ENCODE measurements at places on chromosomes 11 and 22.
A peak's percentile ranks its signal among the peaks of the same experiment; 100 is the strongest.

DNA sequence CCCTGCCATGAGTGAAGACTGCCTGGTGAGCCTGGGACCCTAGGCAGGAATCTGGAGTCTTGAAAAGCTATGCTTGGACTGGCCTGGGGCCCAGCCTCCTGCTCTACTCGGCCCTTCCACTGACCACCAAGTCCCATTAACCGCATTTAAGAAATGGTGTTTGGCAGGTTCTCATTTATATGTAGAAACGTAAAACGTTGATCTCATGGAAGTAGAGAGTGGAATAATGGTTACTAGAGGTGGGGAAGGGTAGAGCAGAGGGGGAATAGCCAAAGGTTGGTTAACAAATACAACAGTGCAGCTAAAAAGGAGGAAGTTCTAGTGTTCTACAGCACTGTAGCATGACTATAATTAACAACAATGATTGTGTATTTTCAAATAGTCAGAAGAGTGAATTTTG lies 72.9 kb upstream of the EED start:
- no peak for DNase-seq

DNA sequence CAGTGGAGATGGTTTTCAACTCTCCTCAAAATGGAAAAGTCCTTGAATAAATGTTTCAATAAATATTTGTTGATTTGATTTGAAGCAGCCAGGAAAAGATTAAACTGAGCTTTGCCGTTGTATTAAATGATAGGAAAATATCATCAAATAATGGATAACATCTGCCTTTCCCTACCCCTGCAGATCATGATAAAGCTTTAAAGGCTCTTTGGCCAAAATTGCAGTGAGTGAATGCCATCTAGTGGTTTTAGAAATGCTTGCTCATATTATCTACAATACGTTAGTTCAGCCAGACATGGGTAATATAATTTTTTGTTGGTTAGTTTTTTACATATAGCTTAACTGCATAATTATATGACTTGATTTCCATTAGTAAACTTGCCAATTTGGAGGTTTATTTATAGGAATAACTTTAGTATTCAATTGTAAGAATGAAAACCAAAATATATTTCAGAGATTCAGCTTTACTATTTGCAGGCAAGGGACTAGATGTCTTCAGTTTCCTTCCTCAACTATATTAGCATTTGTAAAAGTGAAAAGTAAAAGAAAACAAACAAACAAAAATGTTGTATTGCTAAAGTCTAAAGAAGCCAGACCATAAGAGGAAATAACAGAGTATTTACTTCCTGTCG lies 159.2 kb downstream of the MSANTD4 start:
- no peak for DNase-seq

GRCh38 chr11:98732947-98733346 lies 287.8 kb upstream of the CNTN5 start:
- no peak for DNase-seq

GRCh38 chr22:23113847-23114720 lies 27.7 kb downstream of the RSPH14 start:
- no peak for DNase-seq

GRCh38 chr11:20464518-20464917 lies 77.0 kb downstream of the PRMT3 start:
- no peak for DNase-seq

GRCh38 chr11:122811721-122812120 lies 26.6 kb upstream of the CRTAM start:
- DNase-seq: no peak

DNA sequence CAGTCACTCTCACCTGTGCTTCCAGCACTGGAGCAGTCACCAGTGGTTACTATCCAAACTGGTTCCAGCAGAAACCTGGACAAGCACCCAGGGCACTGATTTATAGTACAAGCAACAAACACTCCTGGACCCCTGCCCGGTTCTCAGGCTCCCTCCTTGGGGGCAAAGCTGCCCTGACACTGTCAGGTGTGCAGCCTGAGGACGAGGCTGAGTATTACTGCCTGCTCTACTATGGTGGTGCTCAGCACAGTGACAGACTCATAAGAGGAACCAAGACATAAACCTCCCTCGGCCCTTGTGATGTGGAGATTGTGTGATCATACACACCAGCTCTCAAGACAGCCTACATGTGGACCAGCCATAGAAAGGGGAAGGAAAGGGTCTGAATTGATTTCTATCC lies 113.3 kb downstream of the ZNF280B start:
- DNase-seq: no peak

DNA sequence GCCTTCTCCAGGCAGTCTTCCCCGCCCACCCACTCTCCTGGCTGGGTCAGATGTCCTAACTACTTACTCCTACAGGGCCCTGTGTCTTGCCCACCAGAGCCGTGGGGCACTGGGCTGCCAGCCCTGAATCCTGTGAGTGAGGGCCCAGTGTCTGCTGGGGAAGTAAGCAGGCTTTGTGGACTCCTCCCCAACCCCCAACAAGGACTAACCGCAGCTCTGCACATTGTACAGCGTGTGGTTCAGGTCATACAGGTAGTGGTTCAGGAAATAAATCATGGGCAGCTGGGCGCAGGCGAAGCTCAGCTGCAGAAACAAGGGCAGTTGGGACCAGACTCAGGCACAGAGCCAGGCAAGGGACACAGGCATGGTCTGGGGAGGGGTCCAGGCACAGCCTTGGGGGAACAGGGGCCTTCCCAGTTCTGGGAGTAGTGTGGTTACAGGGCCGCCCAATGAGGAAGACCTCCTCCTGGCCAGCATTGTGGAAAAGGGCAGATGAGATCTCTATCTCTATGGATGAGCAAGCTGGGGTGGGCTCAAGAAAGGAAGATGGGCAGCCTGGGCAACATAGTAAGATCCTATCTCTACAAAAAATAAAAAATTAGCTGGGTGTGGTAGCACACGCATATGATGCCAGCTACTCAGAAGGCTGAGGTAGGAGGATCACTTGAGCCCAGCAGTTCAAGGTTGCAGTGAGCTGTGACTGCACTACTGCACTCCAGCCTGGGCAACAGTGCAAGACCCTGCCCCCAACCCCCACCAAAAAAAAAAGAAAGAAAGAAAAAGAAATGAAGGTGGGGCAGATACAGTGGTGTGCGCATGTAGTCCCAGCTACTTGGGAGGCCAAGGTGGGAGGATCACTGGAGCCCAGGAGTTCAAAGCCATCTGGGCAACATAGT lies 5.5 kb downstream of the UNC93B1 start:
- no peak for DNase-seq

GRCh38 chr11:45170484-45170883 lies 24.0 kb downstream of the PRDM11 start:
- DNase-seq: no peak

DNA sequence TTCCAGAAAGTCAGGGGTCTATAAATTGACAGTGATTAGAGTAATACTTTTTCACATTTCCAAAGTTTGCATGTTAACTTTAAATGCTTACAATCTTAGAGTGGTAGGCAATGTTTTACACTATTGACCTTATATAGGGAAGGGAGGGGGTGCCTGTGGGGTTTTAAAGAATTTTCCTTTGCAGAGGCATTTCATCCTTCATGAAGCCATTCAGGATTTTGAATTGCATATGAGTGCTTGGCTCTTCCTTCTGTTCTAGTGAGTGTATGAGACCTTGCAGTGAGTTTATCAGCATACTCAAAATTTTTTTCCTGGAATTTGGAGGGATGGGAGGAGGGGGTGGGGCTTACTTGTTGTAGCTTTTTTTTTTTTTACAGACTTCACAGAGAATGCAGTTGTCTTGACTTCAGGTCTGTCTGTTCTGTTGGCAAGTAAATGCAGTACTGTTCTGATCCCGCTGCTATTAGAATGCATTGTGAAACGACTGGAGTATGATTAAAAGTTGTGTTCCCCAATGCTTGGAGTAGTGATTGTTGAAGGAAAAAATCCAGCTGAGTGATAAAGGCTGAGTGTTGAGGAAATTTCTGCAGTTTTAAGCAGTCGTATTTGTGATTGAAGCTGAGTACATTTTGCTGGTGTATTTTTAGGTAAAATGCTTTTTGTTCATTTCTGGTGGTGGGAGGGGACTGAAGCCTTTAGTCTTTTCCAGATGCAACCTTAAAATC lies 5.3 kb downstream of the MALAT1 start:
- DNase-seq: no peak

DNA sequence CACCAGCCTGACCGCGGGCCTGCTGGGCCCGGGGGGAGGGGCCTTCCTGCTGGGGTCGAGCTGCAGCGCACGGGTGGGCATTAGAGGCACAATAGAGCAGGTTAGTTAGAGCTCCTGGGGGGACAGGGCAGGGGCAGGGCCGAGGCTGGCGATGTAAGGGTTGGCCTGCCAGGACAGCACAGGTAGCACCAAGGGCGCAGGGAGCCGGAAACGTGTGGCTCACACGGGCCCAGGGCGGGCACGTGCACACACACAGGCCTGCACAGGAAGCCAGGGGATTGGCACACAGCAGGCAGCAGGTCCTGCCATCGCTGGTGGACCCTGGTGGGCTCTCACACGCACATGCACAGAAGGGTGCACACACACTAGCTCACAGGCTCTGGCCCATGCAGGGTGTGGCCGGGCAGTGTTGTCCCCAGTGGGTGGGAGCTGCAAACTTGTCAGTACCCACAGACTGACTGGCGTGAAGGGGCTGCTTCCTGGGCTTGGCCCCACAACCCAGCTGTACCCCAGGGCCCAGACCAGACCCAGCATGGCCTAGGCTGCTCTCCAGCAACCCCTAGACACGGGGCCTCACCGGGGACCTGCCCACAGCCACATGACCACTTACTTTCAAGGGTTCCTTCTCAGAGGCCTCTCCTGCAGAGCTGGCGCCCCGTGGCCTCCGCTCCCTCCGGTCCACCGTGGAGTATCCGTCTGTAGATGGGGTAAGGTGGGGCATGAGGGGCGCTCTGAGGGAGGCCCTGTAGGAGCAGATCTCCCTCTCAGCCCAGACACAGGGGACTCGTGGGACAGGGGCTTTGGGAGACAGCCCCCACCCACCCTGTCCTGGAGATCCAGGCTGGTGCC lies 29.9 kb upstream of the TXNRD2 start:
- DNase-seq: no peak

DNA sequence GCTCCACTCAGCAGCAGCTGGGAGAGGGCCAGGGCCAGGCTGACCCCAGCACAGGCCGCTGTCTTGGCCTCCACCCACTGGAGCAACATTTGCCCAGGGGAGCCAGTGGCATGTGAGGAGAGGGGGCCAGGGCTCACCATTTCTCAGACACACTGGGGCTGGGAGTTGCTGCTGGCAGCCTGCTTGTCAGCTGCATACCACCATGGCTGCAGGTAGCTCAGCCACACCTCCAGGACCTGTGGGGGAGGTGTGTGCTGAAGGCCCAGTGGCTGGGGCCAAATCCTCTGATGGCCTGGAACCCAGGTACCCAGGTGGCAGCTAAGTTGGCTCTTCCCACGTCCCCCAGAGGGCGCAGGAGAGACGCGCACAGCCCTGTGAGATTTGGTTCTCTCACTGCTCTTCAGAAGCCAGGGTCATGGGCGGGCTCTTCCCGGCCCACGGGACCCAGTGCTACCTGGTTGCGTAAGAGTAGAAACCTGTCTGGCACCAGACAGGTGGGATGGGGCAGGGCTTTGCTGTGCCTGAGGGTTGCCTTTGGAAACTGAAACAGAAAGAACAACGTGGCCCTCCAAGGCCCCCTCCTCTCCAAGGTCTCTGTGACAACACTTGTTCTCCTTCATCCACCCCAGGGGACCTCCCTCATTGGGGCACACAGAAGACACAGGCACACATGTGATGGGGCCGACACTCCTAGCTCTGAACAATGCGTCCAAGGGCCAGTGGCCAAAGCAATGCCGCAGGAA lies 98.8 kb downstream of the MED15 start:
- peak; percentile 42 for DNase-seq

- no peak for DNase-seq
Measured at GRCh38 chr11:115469361-115469760, 34.9 kb downstream of the CADM1 start.

DNA sequence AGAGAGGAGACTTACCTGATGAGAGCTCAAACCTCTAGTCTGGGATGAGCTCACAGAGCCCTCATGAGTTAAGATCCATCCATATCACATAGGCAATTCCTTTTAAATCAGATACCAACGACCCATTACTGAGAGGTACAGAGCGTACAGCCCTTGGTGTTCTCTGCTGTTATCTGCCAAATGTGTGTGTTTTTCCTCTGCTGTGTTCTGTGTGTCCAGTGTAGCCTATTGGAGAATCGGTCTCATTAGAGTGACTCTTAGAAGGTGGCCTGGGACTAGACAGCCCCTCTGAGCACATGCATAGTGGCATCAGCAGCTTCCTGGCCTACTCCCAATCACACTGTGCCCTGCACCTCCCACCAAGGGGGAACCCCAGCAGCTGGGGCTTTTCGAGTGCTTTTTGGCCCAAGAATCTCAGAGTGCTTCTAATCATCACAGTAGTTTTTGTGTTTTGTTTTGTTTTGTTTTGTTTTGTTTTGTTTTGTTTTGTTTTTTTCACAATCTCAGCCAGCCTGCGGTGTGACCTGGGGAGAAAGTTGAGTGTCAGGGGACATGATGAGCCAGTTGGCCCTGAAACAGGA lies 25.4 kb downstream of the TP53AIP1 start:
- no peak for DNase-seq
